LNCaP clone FGC (cell line): ENCODE measurements at places on chromosomes 13 and 19.
A peak's percentile ranks its signal among the peaks of the same experiment; 100 is the strongest.

- no peak for DNase-seq
Observed at GRCh38 chr13:97019236-97019635, 25.0 kb upstream of the OXGR1 start.

DNA sequence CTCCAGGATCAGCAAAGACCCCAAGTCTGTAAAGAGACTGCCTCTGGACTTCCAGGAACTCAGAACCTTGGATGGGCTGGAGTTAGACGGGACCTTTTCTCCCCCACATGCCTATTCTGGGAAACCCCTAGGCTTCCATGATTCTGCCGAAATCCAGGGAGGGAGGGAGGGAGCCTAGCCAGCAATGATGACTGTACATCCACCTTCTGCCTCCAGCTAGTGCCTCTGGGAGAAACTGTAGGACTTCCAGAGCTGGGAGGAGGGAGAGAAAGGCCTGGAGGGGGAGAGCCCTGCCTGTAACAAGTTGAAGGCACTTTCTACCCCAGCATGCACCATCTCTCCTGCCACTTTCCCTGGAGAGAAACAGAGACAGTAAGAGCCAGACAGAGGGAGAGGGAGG is 6.0 kb upstream of the HAS1 start:
- DNase-seq: no peak

- DNase-seq: no peak
Observed at GRCh38 chr13:30480292-30480950, 14.7 kb upstream of the HMGB1 start.

DNA sequence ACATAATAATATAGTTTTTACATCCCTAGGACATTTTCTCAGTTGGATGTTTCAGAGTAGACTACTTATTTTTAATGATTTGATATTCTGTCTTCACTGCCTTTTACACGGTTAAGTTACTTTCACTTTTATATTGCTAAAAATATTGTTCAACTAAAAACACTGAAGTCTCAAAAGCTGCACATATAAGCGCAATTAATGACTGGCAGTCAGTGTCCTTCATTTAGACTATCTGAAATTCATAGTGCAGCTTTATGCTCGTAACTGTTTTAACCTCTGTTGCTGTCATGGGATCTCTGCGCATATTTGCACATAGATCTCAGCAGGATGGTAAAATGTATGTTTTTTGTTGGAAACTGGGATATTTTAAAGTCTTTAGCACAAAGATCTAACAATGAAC is 864.3 kb downstream of the SLITRK6 start:
- DNase-seq: no peak

DNA sequence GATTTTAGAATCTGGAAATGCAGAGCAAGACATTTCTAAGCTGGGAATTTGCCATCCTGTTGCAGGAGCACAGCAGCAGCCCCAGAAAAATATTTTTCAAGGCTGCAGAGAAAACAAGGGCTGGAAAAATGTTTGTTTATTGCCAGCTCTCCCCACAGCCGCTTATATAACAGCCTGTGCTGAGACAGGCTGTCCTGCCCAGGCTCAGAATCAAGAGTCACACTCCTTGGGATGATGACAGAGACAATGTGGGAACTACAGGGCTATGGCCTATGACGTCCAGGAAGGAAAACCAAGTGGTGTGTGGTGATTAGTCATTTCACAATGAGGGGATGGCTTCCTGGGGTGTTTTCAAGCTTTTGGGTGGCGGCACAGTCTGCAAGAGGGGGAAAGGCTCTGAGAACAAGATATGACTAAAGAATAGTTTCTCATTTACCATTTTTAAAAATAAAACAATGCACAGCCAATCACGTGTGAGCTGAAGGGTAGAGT is 136.3 kb upstream of the SERP2 start:
- DNase-seq: no peak

GRCh38 chr19:55423225-55424005 is 15.8 kb upstream of the UBE2S start:
- no peak for DNase-seq

GRCh38 chr13:28138756-28139470 is 568 bp downstream of the PAN3 start:
- no peak for DNase-seq

GRCh38 chr13:72458701-72459100 is 268.7 kb downstream of the MZT1 start:
- no peak for DNase-seq

DNA sequence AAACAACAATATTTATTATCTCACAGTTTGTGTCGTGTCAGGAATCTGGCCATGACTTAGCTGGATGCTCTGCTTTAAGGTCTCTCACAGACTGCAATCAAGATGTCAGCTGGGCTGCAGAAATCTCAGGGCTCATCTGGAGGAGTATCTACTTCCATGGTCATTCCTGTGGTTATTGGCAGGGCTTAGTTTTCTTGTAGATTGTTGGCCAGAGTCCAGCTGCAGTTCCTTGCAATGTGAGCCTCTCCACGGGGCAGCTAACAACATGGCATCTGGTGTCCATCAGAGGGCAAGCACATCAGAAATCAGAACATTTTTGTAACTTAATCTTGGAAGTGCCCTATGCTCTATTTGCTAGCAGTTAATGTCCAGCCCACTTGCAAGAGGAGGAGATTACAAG is 45.7 kb upstream of the TDRD3 start:
- DNase-seq: no peak

DNA sequence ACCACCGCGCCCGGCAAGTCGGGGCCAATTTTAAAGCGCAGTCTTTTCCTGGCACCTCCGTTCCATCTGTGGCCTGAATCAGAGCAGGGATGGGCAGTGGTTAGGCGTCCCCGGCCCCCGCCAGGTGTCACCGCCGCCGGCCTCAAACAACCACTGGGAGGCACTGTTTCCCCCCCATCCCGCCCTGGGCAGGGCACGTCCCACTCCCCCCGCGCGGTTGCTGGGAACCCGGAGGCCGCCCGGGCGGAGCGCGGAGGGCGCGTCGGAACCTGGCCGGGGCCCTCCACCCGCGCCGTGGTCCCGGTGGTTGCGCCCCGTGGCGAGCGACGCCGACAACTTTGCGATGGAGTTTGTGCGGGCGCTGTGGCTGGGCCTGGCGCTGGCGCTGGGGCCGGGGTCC is at the start of gene GRIN3B:
GRIN3B (plus strand) TSS at position 325 of the 400 bp plus-strand sequence; CDS start at position 344, 19 bp downstream.
- no peak for DNase-seq

GRCh38 chr19:2747349-2747748 is 7.5 kb upstream of the SLC39A3 start:
- no peak for DNase-seq

- peak; percentile 80 for DNase-seq
Observed at GRCh38 chr19:9323557-9323918, 441 bp upstream of the ZNF559 start.

GRCh38 chr19:17240062-17240752 is 5.5 kb downstream of the NR2F6 start:
- peak; percentile 38 for DNase-seq
